HCT116 (cell line): ENCODE measurements at places on chromosomes 13 and 19. TPM values are rescaled to one million over a fixed set of nuclear protein-coding genes. Genes with fewer than 3 reads are reported as not detected.
A peak's percentile ranks its signal among the peaks of the same experiment; 100 is the strongest.

Gene IQCN
- 4.8 TPM for total RNA-seq

GRCh38 chr19:55454787-55455243 is 6.6 kb downstream of the ISOC2 start:
- H3K27me3 ChIP-seq: no peaks in the 10 kb centered on the region
- H3K4me1 ChIP-seq: no peaks in the 10 kb centered on the region
- no peak overlapping the region for H3K4me3 ChIP-seq
- H3K36me3 ChIP-seq: no peaks in the 10 kb centered on the region; the same call in 1 of the 2 replicates

GRCh38 chr19:27971869-27972268 is 1241.1 kb downstream of the UQCRFS1 start:
- no peak overlapping the region for H3K4me3 ChIP-seq
- no peaks in the 10 kb centered on the region for H3K36me3 ChIP-seq
- no peaks in the 10 kb centered on the region for H3K27me3 ChIP-seq
- no peaks in the 10 kb centered on the region for H3K4me1 ChIP-seq

- H3K4me3 ChIP-seq: no peak overlapping the region
- no peak for DNase-seq
- H3K4me1 ChIP-seq: peaks cover 31% of the 10 kb centered on the region
Observed at GRCh38 chr19:37936166-37936565, 29.2 kb downstream of the SIPA1L3 start.

Gene PSPN
- total RNA-seq: 3.4 TPM

Gene FRY
- total RNA-seq: 1.4 TPM

- H3K27ac ChIP-seq: no peak overlapping the region
- no peaks in the 10 kb centered on the region for H3K4me1 ChIP-seq
- peaks cover 53% of the 10 kb centered on the region for H3K27me3 ChIP-seq
- no peak overlapping the region for H3K4me3 ChIP-seq
- no peaks in the 10 kb centered on the region for H3K36me3 ChIP-seq
Observed at GRCh38 chr19:39599116-39599515, 3.2 kb upstream of the LGALS13 start.

- no peak for DNase-seq
- no peaks in the 10 kb centered on the region for H3K27me3 ChIP-seq
- H3K36me3 ChIP-seq: no peaks in the 10 kb centered on the region
- no peak overlapping the region for H3K27ac ChIP-seq
- H3K4me3 ChIP-seq: no peak overlapping the region
Observed at GRCh38 chr19:1690699-1691307, 38.4 kb upstream of the TCF3 start.

DNA sequence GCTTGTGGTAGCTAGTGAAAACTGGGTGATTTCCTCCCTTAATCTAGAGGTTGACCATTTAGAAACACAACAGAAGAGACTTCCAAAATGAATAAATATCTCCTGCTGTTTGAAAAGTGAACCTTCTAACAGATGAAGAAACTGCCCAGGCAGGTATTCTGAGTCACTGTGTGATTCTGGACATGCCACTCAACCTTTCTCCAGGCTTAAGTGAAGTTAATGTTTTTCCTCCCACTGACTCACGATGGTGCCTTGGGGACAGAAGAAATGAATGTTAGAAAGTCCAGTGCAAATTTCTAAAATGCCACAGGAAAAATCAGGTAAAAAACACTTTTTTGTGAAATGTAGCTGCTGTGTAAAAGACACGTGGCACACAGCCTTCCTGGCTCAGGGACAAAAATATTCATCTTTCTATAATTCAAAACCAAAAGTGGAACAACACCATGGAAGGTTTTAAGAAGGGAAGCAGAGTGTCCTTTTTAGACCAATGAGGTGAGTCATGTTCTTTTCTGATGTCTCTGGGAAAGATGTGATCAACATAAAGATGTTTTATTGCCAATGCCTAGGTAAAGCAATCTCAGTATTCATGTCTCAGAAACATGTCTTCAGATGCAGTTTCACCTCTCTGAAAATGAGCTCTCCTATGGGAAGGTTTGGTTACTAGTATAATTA is 9.1 kb downstream of the UBE2L5 start:
- H3K4me3 ChIP-seq: peak overlapping the region; percentile 49
- peak overlapping the region; percentile 88 for H3K27ac ChIP-seq
- peak; percentile 72 for DNase-seq

DNA sequence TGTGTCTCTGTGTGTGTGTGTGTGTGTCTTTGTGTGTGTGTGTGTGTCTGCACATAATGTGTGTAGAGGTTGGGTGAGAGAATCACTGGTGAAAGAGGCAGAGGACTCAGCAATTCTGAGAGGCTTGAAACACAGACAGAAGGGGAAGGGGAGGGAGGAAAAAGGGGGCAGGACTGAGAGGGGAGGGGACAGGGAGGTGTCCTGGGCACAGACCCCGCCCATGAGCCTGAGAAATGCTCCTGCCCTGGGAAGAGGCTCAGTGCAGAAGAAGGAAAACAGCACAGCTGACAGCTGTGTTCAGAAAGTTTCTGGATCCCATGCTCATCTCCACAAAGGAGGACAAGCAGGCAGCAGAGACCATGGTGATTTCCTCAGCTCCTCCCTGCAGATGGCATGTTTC is 59.1 kb upstream of the CEACAM8 start:
- no peak overlapping the region for H3K4me3 ChIP-seq
- DNase-seq: no peak
- no peaks in the 10 kb centered on the region for H3K4me1 ChIP-seq
- H3K27me3 ChIP-seq: no peaks in the 10 kb centered on the region; the same call in 1 of the 2 replicates

- no peaks in the 10 kb centered on the region for H3K27me3 ChIP-seq
- peaks cover 15% of the 10 kb centered on the region for H3K4me1 ChIP-seq
- no peak overlapping the region for H3K4me3 ChIP-seq
- H3K36me3 ChIP-seq: 0 out of 2 replicates have a peak, but pooled peaks cover 3% of the 10 kb centered on the region
- H3K27ac ChIP-seq: no peak overlapping the region
- DNase-seq: no peak
Observed at GRCh38 chr13:110617321-110618072, 2.2 kb downstream of the NAXD start.

DNA sequence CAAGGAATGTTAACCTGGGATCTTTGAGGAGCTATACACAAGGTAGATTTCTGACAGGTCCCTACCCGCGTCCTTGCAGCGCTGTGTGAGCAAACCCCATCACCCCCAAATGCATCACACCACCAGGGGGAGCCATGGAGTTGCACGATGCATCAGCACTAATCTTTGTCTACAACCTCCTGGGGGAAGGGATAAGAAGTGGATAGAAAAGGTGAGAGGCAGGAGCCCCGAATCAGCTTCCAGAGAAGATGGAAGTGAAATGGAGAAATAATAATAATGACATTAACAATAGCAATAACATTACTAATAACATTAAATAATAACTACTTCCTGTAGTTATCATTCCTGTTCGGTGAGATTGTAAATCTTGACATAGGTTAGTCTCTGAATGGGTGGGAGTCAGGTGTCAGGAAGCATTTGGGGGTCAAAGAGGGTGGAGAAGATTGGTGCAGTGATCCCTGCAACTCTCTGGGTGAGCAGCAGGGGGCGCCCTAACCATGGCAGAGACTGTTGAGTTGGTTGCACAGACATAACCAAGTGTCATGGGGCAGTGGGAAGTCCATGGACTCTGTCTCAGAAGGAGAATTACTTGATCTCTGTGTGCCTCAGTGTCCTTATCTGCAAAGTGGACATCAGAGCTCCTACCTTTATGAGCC is 16.5 kb downstream of the SIGLEC7 start:
- H3K27me3 ChIP-seq: no peaks in the 10 kb centered on the region
- H3K4me3 ChIP-seq: no peak overlapping the region

- peaks cover 13% of the 10 kb centered on the region for H3K36me3 ChIP-seq
- H3K4me3 ChIP-seq: no peak overlapping the region
- peaks cover 6% of the 10 kb centered on the region; the same call in 1 of the 2 replicates for H3K4me1 ChIP-seq
- no peaks in the 10 kb centered on the region for H3K27me3 ChIP-seq
- no peak overlapping the region for H3K27ac ChIP-seq
Observed at GRCh38 chr19:54180691-54181091, 7.7 kb upstream of the TMC4 start.

Gene TMEM238
- total RNA-seq: 21.0 TPM

Gene ADGRE2
- total RNA-seq: 8.4 TPM

Gene EXOC3L2
- total RNA-seq: not detected

- H3K27me3 ChIP-seq: no peaks in the 10 kb centered on the region
- H3K27ac ChIP-seq: no peak overlapping the region
- H3K4me3 ChIP-seq: no peak overlapping the region
- DNase-seq: no peak
- no peaks in the 10 kb centered on the region; the same call in none of the 2 replicates for H3K36me3 ChIP-seq
- peaks cover 13% of the 10 kb centered on the region for H3K4me1 ChIP-seq
Observed at GRCh38 chr19:10285393-10285792, 1.4 kb upstream of the ICAM4 start.

GRCh38 chr19:32166238-32166637 is 179.2 kb upstream of the ZNF507 start:
- no peak overlapping the region for H3K4me3 ChIP-seq
- no peak for DNase-seq
- no peaks in the 10 kb centered on the region for H3K36me3 ChIP-seq
- H3K27ac ChIP-seq: no peak overlapping the region
- no peaks in the 10 kb centered on the region for H3K27me3 ChIP-seq
- H3K4me1 ChIP-seq: no peaks in the 10 kb centered on the region

Gene KLC3
- 22.8 TPM for total RNA-seq

Gene SLC46A3
- total RNA-seq: 0.93 TPM

Gene ZNF471
- total RNA-seq: not detected

DNA sequence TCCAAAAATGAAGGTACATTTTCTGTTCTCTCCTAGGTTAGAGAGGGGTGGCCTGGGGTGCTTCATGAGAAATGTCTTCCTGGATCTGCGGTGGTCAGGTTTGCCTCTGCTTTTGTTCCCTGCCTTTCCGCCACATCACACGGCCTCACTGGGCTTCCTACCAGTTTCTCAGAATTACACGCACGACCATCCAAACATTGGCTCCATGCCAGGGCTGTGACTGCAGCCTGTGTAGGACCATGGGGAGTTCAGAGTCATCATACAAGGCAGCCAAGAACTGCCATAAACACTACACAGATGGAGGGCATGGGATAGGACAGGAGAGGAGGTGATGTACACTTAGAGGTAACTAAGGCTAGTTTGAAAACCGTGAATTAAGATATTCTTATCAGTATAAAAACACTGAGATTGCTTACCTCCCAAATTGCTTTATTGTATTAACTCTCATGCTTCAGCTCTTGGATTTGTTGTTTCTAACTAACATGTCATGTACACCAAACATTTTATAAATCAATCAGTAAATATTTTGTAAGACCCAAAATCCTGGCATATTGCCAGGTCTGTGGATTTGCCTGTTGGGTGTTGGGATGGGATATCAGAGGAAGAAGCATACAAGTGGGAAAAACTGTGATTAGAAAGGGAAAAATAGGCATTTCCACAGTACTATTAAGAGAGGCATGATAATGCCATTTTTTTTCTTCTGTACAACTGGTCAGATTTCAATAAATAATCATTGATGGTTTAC is 45.2 kb downstream of the CDADC1 start:
- no peak overlapping the region for H3K27ac ChIP-seq
- no peaks in the 10 kb centered on the region for H3K27me3 ChIP-seq
- H3K4me3 ChIP-seq: no peak overlapping the region
- H3K36me3 ChIP-seq: no peaks in the 10 kb centered on the region
- no peak for DNase-seq

Gene CYP2F1
- not detected for total RNA-seq

DNA sequence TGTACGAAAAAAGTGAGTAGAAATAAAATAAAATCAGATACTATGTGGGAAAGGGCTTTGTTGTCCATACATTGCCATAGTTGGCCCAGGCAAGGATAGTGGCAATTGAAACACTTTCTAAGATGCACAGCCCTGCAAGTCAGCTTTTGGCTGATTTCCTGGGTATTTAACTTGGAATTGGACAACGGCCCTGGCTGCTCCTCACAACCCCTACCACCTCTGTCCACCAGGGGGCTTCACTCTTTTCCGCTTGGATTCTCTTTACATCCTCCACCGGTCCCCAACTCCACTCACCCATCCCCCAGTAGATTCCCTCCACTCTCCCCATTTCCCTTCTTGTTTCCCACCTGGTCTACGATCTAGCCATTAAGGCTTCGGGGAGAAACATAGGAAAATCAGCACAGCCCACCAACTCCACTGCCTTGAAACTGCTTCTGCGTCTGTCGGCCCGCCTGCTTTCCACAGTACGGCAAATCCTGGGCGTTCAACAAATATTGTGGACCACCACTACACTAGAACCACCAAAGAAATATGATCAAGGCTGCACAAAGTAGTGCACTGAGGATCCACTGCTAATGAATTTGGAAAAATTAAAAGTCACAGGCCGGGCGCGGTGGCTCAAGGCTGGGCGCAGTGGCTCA is 48.6 kb upstream of the GTF3A start:
- no peaks in the 10 kb centered on the region for H3K27me3 ChIP-seq
- no peaks in the 10 kb centered on the region for H3K36me3 ChIP-seq
- H3K4me1 ChIP-seq: peaks cover 14% of the 10 kb centered on the region; the same call in 1 of the 2 replicates
- no peak overlapping the region for H3K27ac ChIP-seq
- no peak overlapping the region for H3K4me3 ChIP-seq

GRCh38 chr19:19447536-19448237 is 42.2 kb downstream of the GATAD2A start:
- H3K4me3 ChIP-seq: no peak overlapping the region
- H3K27me3 ChIP-seq: no peaks in the 10 kb centered on the region
- H3K36me3 ChIP-seq: no peaks in the 10 kb centered on the region
- DNase-seq: no peak
- H3K27ac ChIP-seq: no peak overlapping the region
- H3K4me1 ChIP-seq: no peaks in the 10 kb centered on the region

DNA sequence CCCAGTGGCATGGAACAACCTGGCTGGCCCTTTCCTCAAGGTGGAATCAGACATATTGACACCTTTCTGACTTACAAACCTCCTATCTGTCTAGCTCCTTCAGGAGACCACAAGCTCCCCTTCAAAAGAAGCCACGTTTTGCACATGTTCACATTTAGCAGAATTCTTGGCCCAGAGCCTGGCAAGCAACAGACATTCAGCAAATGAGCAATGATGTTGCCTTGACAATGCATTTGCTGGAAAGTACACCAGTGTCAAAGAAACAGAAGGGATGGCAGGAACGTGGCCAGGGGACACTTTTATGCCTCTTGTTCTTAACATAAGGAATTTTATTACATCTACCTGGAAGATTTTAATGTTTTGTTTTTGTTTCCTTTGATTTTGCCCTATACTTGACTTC is 85.5 kb upstream of the FGF14 start:
- H3K4me1 ChIP-seq: no peaks in the 10 kb centered on the region
- H3K4me3 ChIP-seq: no peak overlapping the region
- H3K36me3 ChIP-seq: no peaks in the 10 kb centered on the region
- H3K27ac ChIP-seq: no peak overlapping the region

Gene COX6B2
- 2.4 TPM for total RNA-seq

Gene FPR2
- total RNA-seq: not detected

GRCh38 chr19:17767559-17767958 is 16.3 kb downstream of the FCHO1 start:
- no peak overlapping the region for H3K27ac ChIP-seq
- no peak for DNase-seq
- H3K27me3 ChIP-seq: no peaks in the 10 kb centered on the region
- H3K36me3 ChIP-seq: no peaks in the 10 kb centered on the region
- peaks cover 30% of the 10 kb centered on the region for H3K4me1 ChIP-seq
- H3K4me3 ChIP-seq: no peak overlapping the region

- no peaks in the 10 kb centered on the region for H3K36me3 ChIP-seq
- H3K4me1 ChIP-seq: no peaks in the 10 kb centered on the region
- no peaks in the 10 kb centered on the region for H3K27me3 ChIP-seq
- DNase-seq: no peak
Observed at GRCh38 chr19:5128936-5129389, 160.1 kb downstream of the KDM4B start.

- H3K27me3 ChIP-seq: no peaks in the 10 kb centered on the region
- peaks cover 7% of the 10 kb centered on the region for H3K36me3 ChIP-seq
- peaks cover 6% of the 10 kb centered on the region; the same call in 1 of the 2 replicates for H3K4me1 ChIP-seq
- H3K27ac ChIP-seq: peak overlapping the region; percentile 49; the same call in 1 of the 2 replicates
- no peak overlapping the region for H3K4me3 ChIP-seq
Observed at GRCh38 chr19:900043-900301, 6.7 kb downstream of the RNU6-9 start.
